ENCODE measurements at places on chromosomes 5 and 9. TPM values are rescaled to one million over a fixed set of nuclear protein-coding genes. Genes with fewer than 3 reads are reported as not detected.

Gene GAS1
- total RNA-seq, result 9.4 TPM

- DNase-seq, result no peak
Observed at GRCh38 chr5:59843511-59844213, 49.9 kb downstream of the PDE4D start.

Gene FBXL7
- 6.7 TPM for total RNA-seq

Gene KCTD16
- total RNA-seq, result under 0.01 TPM

- DNase-seq, result no peak
Observed at GRCh38 chr9:125883565-125884217, 136.5 kb downstream of the PBX3 start.

Gene PLPP1
- 313 TPM for total RNA-seq

Gene COL27A1
- 9.0 TPM for total RNA-seq

Gene TRIO
- total RNA-seq, result 258 TPM

Gene SLC25A2
- total RNA-seq, result not detected

DNA sequence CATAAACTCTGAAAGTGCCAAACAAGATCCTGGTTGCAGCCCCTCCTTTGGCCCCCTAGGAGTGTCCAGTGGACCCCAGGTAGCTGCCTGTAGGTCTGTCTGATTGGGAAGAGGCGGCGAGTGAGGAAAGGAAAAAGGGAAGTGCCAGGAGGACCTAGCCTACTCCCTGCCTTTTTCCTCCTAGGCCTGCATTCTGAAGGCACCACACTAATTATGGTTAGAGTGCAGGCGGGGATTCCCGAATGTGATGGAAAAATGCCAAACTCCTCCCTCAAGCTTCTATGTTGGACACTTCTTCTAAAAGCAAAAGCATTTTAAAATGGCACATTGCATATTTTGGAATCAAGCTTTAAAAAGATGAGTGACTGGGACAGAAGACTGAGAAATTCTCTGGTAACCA lies 83.2 kb upstream of the SMIM15 start:
- peak; percentile 9 for DNase-seq

DNA sequence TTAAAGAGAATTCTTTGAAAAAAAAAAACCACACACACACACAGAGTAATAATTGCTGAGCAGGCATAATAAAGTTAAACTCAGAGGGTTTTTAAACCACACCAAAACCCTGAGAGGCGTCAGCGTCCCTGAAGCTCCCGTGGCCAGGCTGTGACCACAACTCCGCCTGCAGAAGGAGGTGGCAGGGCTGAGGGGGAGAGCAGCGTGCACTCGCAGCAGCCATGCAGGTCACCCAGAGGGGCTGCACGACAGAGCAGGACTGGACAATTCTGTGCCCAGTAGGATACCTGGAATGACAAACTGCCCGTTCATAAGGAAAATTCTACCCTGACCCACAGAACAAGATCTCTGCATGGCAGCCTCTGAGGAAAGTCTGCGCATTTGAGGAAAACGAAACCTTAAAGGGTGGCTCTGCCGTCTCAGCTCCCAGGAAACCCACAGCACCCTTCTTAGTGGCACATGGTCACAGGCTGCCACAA lies 44.0 kb downstream of the ROR2 start:
- peak; percentile 44 for DNase-seq

Gene CEMIP2
- total RNA-seq, result 253 TPM

- peak; percentile 46 for DNase-seq
Observed at GRCh38 chr9:131799177-131799823, 59.4 kb upstream of the RAPGEF1 start.

DNA sequence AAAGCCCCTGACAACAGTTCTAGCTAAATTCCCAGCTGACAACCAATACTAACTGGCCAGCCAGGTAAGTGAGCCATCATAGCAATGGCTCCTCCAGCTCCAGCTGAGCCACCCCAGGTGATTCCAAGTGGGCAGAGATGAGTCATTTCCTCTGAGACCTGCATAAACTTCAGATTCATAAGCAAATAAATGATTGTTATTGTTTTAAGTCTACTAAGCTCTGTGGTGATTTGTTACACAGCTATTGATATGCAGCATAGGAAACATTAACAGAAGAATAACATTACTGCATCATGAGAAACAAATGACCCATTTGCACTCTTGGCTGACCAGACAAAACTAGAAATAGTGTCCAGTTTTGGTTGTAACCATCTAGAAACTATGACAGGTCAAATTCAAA lies 60.3 kb downstream of the TTC39B start:
- DNase-seq, result no peak

- no peak for DNase-seq
Observed at GRCh38 chr5:93209476-93209875, 371.5 kb downstream of the NR2F1-AS1 start.

- DNase-seq, result peak; percentile 59
Observed at GRCh38 chr5:175464074-175464941, 14.1 kb upstream of the SFXN1 start.

- DNase-seq, result no peak
Observed at GRCh38 chr5:76021936-76022584, 61.1 kb upstream of the SV2C start.

DNA sequence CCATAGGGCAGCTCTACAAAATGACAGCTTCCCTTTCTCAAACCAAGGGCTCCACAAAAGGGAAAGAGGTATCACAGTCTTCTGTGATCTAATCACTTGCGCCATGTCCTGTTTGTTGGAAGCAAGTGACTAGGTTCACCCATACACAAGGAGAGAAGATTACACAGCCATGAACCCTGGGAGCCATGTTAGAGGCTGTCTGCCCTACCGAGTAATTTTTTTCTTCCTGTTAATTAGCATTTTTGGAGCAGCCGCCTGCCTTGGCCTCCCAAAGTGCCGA lies 33.2 kb upstream of the GOLPH3 start:
- DNase-seq, result no peak

DNA sequence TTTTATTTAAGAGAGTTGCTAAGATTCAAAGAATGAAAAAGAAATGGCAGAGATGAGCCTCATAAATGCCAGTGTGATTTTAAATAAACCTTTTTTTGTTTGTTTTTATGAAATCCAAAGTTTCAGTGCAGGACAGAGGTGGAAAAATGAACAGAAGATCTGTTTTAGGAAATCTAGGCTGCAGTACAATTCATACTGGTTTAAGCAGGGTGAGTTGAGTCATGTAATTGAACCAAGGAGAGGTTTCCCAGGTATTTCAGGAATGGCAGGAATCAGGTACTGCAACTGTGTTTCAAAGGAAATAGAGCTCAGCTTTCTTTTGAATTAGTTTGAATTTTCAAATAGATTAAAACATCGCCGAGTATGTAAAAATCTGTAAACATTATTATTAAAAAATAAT lies 3.0 kb upstream of the ANKRD31 start:
- no peak for DNase-seq

GRCh38 chr5:96374653-96375052 lies 58.4 kb downstream of the PCSK1 start:
- no peak for DNase-seq

- DNase-seq, result no peak
Observed at GRCh38 chr9:38380230-38380871, 12.2 kb upstream of the ALDH1B1 start.

DNA sequence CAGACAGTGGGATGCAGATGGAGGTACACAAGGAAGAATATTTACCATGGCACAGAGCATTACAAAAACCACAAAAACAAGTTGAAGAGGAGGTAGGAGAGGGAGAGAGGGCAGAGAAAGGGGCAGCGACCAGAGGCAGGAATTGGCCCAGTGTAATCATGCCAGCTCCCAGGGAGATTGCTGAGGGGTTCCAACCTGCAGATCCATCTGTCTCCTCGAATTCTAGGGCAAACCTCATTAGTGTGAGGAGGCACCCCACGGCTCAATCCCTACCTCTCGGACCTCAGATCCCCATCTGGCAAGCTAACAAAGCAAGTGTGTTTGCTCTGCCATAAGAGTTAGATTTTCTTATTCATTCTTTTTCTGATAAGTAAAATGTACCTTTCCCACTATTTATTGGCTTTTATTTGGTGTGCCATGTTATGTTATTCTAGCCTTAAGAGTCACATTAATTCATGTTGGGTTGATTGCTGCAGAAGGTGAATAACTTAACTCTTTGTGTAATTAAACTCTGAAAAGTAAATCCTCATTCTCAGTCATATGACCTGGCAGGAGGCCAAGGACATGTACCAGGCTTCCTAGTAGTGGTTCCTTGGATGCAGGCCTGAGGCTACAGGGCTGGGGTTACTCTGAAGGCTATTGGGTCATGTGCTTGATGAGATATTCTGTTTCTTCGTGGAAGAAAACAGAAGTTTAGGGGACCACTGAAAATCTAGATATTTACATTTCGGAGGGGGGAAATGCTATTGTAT lies 315.2 kb upstream of the ATP10B start:
- no peak for DNase-seq

DNA sequence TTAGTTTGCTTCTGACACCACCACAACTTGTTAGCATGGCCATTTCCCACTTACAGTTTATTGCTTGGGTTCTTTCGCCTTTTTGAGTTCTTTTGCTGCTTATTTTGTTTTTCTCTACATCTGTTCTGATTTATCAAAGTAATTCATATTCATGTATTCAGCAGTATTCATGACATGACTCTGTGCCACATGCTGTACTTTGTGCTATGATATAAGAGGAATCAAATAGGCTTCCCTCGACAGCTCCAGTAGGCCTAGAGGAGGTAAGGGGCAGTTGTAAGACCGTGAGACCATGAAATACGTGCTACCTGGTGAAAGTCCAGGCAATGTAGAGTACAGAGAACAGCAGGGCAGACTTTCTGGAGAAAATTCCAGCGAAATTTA lies 110.7 kb upstream of the SAP30L start:
- DNase-seq, result no peak

DNA sequence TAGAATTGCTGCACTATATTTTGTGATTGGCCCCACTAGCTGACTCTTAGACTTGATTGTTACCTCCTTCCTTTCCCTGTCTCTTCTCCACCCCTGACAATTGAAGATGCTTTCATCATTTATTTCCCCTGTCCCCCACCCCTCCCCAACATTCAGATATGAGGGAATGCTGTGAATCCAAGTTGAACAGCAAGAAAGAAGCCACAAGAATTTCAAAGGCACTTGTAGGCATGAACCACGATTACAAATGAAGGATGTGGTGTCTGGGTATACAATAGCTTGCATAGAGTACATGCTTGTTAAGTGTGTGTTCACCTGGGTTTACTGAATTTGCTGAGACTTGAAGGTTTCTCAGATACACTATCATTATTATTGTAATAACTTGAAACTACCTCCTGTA lies 78.3 kb upstream of the TRIO start:
- DNase-seq, result no peak

- DNase-seq, result no peak
Observed at GRCh38 chr9:76454311-76454710, 4.7 kb upstream of the GCNT1 start.

DNA sequence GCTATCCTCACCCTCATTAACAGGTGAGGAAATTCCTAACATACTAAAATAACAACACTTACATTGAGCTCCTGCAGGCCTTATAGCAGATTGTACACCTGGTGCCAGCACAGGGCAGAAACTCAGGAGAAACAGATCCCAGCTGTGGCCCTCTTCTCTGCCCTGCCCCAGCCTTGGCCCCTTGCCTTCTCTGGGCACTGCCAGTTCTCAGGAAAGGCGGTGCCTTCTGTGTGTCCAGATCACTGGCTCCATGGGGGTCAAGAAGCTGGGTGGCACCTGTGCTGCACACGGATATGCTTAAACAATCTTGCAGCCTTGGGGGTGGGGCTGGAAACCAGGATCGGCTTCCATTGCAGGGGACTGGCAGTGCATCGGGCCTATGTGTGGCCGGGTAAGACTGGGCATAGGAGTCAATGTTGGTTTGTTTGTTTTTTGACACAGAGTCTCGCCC lies 19.3 kb downstream of the KYAT1 start:
- DNase-seq, result peak; percentile 33

GRCh38 chr9:121895818-121896544 lies 197.1 kb downstream of the TTLL11 start:
- peak; percentile 34 for DNase-seq

GRCh38 chr5:34412736-34413135 lies 243.4 kb upstream of the RAI14 start:
- DNase-seq, result no peak

- no peak for DNase-seq
Observed at GRCh38 chr9:19517202-19517942, 108.6 kb downstream of the ACER2 start.

- DNase-seq, result no peak
Observed at GRCh38 chr9:99305124-99305523, 83.0 kb downstream of the SEC61B start.

- no peak for DNase-seq
Observed at GRCh38 chr5:2909035-2909434, 157.6 kb upstream of the IRX2 start.

Gene OTP
- total RNA-seq, result not detected

- DNase-seq, result no peak
Observed at GRCh38 chr9:134887219-134887618, 6.6 kb downstream of the FCN2 start.

Gene ZNF354C
- 3.8 TPM for total RNA-seq

DNA sequence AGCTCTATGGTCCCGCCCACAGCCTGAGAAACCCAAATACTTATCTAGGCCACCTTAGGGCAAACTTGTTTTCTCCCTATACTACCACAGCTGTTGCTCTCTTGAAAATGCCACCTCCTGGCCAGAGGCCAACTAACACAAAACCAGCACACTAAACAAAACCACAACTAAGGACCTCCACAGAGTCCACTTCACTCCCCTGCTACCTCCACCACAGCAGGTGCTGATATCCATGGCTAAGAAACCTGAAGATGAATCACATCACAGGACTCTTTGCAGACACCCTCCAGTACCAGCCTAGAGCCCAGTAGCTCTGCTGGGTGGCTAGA lies 108.4 kb downstream of the ALDH1A1 start:
- no peak for DNase-seq

Gene F2RL1
- 65.8 TPM for total RNA-seq

DNA sequence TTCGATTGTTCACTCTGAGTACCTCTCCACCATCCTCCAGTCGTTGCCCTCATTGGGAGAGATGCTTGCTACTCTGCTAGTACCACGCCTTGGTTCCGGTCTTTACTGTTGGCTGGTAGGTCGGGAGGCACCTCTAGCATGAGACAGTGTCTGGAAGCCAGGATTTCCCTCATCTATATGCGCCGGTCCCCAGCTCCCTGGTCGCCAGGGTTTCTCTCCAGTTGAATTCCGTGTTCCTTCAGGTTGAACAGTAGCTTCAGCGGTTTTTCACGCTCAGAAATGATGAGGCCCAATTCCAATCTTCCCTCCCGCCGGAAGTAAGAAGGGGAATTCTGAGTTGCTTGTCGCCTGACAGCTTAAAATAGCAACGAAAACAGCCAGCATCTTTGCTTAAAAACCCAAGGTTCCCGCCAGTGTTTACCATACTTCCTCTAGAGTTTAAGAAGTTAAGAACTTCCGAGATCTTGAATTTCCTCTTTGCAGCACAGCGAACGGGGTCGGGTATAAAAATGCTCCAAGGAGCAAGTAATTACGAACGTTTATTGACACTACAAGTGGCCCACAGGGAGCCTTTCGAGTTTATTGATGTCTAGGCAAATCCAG lies 1.3 kb upstream of the ST8SIA4 start:
- DNase-seq, result peak; percentile 30

DNA sequence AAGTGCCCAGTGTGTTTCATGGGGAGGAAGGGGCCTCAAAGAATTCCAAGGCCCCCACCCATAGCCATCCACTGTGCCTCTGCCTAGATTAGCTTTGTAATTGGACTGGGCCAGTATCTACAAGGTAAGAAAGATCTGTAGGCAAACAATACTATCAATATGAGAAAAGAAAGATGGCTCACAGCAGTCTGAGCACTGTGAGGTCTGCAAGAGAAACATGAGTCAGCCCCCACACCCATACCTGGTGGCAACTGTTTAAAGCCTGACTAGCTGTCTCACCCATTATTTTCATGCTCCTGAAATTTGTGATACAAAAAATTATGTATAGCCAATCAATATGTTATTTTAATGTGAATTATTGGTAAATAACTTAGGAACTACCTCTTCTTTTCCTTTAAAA lies 10.0 kb upstream of the ZNF483 start:
- DNase-seq, result no peak

All from transverse colon (tissue), 4 donors.